SJSA1 (cell line): ENCODE measurements at places on chromosomes 2 and 18. TPM values are rescaled to one million over a fixed set of nuclear protein-coding genes. Genes with fewer than 3 reads are reported as not detected.

- H3K27ac ChIP-seq, result no peak overlapping the region
- DNase-seq, result no peak
- no peaks in the 10 kb centered on the region for H3K36me3 ChIP-seq
- H3K4me1 ChIP-seq, result peaks cover 15% of the 10 kb centered on the region
- H3K4me3 ChIP-seq, result no peak overlapping the region
Measured at GRCh38 chr2:118858485-118859156, 11.2 kb upstream of the EN1 start.

DNA sequence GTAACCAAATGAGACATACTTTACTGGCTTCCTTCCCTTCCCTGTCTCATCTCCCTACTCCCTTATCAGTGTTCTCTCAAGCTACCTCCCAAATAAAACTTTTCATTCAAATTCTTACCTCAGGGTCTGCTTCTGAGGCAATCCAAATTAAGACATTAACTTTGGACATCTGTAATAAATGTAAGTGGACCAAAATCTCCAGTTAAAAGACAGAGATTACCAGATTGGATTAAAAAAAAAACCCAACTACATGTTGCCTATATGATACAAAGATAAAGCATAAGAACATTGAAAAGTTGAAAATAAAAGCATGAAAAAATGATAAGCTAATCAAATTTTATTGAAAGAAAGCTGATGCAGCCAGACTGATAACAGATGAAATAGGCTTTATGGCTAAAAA lies 58.8 kb upstream of the ST3GAL5 start:
- peaks cover 10% of the 10 kb centered on the region for H3K4me1 ChIP-seq
- H3K27me3 ChIP-seq, result no peaks in the 10 kb centered on the region
- no peak for DNase-seq
- H3K27ac ChIP-seq, result no peak overlapping the region
- H3K36me3 ChIP-seq, result no peaks in the 10 kb centered on the region

- H3K27me3 ChIP-seq, result no peaks in the 10 kb centered on the region
- H3K4me1 ChIP-seq, result peaks cover 20% of the 10 kb centered on the region
Measured at GRCh38 chr2:127637725-127638252, 8.2 kb upstream of the GPR17 start.

DNA sequence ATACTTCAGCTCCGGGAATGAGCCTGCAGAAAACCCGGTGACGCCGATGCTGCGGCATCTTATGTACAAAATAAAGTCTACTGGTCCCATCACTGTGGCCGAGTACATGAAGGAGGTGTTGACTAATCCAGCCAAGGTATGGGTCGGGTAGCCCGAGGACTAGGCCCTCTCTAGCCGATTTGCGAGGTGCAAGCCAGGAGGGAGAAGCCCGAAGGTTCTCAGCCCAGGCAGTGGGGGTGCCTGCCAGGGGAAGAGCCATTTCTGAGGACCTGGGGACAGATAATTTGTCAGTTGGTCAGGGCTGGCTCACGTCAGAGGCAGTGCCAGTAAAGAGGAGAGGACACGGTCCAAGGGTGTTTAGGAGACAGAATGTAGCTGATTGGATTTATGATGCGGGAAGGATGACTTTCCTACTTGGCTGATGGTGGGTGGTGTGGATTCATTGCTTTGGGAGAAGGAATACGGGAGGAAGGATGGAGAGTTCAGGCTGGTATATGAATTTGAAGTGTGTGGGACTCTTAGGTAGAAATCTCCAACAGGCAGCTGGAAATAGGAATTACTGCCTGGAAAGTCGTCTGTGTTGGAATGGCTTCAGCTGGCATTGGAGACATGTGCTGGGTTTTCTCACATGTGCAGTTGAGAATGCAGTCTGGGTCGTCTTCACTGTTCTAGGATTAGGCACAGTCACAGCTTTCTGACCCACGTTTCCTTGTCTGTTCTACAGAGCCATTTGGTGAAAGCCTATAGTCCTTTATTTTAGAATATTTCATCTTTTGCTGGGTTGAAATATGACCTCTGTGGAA lies 874 bp downstream of the NDUFAF7 start:
- no peak for DNase-seq
- peaks cover 13% of the 10 kb centered on the region; the same call in 1 of the 2 replicates for H3K4me1 ChIP-seq
- H3K4me3 ChIP-seq, result peak overlapping the region; percentile 83
- peaks cover 47% of the 10 kb centered on the region for H3K36me3 ChIP-seq
- no peaks in the 10 kb centered on the region for H3K27me3 ChIP-seq

DNA sequence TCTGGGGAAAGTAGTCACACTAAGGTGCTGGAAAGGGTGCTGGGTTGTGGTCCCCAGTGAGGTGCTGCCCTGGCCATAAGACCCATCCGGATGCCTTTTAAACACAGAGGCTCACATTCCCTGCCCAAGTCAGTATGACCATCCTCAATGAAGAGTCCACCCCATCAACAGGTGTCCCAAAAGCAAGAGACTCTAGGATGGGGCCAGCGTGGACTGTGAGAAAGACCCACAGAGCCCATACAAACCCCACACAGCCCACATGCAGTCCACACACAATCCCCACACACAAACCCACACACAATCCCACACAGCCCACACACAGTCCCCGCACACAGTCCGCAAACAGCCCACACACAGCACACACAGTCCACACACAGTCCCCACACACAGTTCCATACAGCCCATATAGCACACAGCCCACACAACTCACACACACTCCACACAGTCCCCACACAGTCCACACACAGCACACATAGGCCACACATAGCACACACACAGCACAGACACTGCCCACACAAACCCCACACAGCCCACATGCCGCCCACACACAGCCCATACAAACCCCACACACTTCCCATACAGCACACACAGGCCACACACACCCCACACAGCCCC lies 241.4 kb upstream of the SALL3 start:
- H3K4me3 ChIP-seq, result no peak overlapping the region
- no peak overlapping the region for H3K27ac ChIP-seq
- H3K27me3 ChIP-seq, result no peaks in the 10 kb centered on the region

DNA sequence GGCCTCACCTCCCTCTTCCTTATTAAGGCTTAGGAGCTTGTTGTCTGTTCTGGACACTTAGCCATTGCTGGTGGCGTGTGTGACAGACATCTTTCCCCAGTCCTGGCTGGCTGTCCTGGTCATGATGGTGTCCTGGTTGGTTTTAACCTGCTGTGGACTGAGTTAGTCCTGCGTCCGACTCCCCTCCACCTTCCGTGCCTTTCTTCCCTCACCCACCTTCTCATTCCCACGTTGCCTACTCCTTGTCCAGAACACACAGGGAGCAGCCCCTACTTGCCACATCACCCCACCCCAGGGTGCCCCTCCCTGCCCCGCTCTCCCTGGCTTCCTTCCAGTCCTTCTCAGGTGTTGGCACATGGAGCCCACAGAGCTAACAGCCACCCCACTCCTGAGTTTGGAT lies 9.5 kb downstream of the ANO7 start:
- H3K4me3 ChIP-seq, result no peak overlapping the region
- H3K27me3 ChIP-seq, result no peaks in the 10 kb centered on the region
- no peak overlapping the region for H3K27ac ChIP-seq
- DNase-seq, result no peak

GRCh38 chr2:9249020-9249800 lies 42.6 kb downstream of the ASAP2 start:
- H3K4me1 ChIP-seq, result peaks cover 60% of the 10 kb centered on the region
- no peaks in the 10 kb centered on the region for H3K27me3 ChIP-seq
- DNase-seq, result peak; percentile 60
- no peak overlapping the region for H3K4me3 ChIP-seq
- H3K36me3 ChIP-seq, result no peaks in the 10 kb centered on the region; the same call in 1 of the 2 replicates

Gene KIAA2012
- total RNA-seq, result 0.03 TPM in 1 of 2 replicates, not detected in the other

Gene OTX1
- total RNA-seq, result 0.66 and 0.74 TPM in 2 replicates

Gene NOL4
- total RNA-seq, result not detected in 2 replicates

Gene NXPH2
- 6.1 and 8.3 TPM in 2 replicates for total RNA-seq
